ENCODE measurements at places on chromosomes 1 and 21.

DNA sequence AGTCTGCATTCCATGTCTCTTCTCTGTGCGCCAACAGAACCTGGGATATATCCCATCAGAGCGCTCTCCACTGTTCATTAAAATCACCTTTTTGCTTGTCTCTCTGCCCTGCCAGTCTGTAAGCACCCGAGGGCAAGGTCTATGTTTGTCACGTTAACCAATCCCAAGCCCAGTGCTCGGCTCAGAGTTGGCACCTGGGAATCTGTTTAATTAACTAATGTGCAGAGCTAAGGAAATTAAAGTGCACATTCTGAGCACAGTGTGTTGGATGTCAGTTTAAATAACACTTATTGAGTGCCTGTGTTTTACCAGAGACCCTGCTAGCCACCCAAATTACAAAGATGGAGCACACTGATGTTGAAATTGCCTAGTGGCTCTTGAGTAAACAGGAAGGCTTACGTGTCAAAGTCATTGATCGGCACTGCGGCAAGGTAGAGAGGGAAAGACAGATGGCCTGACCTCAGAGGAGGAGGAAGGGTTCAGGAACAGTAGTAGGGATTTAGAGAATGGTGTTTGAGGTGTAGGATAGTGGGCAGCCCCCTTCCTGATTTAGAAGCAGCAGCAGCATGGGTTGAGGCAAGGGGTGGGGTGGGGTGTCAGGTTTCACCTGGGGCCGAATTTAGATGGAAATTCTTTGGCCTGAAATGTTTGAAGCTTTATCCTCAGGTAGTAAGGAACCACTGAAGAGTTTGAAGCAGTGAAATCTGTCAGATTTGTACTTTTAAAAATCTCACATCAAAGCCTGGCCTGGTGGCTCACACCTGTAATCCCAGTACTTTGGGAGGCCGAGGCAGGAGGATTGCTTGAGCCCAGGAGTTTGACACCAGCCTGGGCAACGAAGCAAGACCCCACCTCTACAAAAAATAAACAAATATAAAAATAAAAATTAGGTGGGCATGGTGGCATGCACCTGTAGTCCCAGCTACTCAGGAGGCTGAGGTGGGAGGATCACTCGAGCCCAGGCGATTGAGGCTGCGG lies 7.7 kb downstream of the ARMH1 start:
- no peak for DNase-seq

DNA sequence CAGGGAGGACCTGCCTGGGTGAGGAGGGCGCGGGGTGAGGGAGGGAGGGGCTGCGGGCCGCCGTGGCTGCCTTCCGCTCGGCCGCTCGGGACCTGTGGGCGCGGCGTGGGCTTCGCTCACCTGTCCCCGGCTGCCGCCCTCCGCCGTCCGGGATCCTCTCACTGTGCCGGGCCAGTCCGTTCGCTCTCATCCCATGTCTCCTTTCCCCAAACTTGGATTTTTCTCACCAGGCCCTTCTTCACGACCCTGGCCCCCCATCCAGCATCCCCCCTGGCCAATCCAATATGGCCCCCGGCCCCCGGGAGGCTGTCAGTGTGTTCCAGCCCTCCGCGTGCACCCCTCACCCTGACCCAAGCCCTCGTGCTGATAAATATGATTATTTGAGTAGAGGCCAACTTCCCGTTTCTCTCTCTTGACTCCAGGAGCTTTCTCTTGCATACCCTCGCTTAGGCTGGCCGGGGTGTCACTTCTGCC lies 362 bp downstream of the ZBTB48 start:
- no peak for DNase-seq

- DNase-seq, result no peak
Measured at GRCh38 chr1:20491866-20492265, 5.9 kb upstream of the CAMK2N1 start.

GRCh38 chr1:26626994-26627393 lies 68.8 kb upstream of the ARID1A start:
- no peak for DNase-seq

DNA sequence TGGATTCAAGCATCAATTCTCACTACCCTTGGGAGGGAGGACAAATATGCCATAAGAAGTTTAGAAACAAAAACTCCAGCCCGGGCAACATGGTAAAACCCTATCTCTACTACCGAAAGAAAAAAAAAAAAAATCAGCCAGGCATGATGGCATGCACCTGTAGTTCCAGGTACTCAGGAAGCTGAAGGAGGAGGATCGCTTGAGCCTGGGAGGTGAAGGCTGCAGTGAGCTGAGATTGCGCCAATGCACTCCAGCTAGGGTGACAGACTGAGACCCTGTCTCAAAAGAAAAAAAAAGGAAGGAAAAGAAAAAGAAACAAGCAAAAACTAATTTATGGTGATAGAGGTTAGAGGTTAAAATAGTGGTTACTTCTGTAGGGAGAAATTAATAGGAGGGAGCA lies 9.6 kb downstream of the ZNF644 start:
- DNase-seq, result no peak

DNA sequence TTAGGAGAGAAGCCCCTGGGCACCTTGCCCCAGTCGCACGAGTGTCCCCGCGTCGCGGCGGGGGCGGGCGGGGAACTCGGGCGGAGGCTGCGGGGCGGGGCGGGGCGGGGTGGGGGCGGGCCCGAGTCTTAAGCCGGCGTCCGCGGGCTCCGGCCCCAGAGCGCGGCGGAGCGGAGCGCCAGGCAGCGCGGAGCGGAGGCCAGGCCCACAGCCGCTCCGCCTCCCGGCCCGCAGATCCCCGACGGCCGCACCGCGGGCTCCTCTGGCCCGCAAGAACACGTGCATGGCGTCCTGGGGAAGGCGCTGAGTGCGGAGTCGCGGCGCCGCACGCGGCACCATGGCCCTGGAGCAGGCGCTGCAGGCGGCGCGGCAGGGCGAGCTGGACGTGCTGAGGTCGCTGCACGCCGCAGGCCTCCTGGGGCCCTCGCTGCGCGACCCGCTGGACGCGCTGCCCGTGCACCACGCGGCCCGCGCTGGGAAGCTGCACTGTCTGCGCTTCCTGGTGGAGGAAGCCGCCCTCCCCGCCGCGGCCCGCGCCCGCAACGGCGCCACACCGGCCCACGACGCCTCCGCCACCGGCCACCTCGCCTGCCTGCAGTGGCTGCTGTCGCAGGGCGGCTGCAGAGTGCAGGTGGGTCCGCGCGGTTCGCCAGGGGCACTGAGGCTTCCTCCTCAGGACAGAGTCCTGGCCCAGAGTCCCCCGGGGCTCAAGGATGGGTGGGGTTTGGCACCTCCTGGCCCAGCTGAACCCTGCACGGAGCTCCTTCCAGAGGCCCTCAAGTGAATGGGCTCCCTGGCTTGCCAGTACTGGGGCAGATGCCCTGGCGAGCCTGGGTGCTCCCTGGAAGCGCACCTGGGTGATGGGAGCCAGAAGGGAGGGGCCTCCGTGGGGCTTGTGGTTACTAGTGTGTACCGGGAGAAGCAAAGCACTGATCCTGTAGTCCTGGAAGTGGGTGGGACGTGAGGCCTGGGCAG lies at the start of gene ESPN:
ESPN (plus strand) TSS at position 158 of the 975 bp plus-strand sequence; CDS start at position 338, 180 bp downstream.
- DNase-seq, result no peak

GRCh38 chr1:3187415-3188149 lies 118.6 kb downstream of the PRDM16 start:
- no peak for DNase-seq

GRCh38 chr1:214303141-214303930 lies 22.4 kb downstream of the SMYD2 start:
- no peak for DNase-seq

- DNase-seq, result no peak
Measured at GRCh38 chr1:187244623-187245022, 415.9 kb downstream of the PLA2G4A start.

GRCh38 chr1:16129316-16129715 lies 26.6 kb downstream of the EPHA2 start:
- no peak for DNase-seq

DNA sequence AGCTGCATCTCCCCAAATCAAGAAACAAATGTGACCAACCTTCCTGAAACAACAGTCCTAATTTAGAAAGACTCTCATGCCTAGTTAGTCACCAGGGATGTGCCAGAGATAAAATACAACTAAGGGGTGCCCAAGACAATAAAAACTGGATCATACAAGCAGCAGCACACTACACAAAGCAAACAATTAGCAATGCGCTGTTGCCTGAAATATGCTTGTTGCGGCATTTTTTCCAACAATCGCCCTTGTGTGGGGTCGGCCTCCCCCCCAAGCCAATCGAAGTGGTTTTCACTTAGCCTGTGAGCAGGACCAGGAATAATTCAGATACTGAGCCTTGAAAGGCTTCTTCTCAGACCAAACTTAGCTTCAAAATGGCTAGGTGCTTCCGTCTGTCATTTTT lies 1.4 kb upstream of the STMN1 start:
- DNase-seq, result no peak

Data from CD4-positive, alpha-beta T cell (primary cell).